ENCODE measurements at places on chromosomes 12 and 14.

- no peak for DNase-seq
These were observed 35.4 kb downstream of the TESPA1 start for GRCh38 chr12:54949073-54949711.

DNA sequence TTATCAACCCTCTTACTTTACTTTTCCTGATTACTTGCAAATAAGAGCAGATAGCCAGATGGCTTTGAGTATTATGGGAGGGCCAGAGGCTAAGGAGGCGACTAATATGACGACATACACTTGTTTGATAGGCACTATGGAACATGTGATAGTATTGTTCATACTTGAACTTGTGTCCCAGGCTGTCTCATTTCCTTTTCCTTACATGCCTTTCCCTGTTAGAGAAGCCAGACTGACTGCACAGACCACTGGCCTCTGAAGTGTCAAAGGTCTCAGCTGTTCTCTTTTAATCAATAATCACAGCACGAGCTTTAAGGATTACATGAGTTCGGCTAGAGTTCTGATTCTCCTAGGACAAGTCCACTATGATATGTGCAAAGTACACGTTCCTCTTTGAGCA lies 326.0 kb downstream of the PRKD1 start:
- DNase-seq, result no peak

- no peak for DNase-seq
These were observed 253.4 kb upstream of the SRRM4 start for GRCh38 chr12:118727979-118728366.

- DNase-seq, result peak; percentile 64
These were observed 56.2 kb downstream of the FNTB start for GRCh38 chr14:65042731-65043372.

DNA sequence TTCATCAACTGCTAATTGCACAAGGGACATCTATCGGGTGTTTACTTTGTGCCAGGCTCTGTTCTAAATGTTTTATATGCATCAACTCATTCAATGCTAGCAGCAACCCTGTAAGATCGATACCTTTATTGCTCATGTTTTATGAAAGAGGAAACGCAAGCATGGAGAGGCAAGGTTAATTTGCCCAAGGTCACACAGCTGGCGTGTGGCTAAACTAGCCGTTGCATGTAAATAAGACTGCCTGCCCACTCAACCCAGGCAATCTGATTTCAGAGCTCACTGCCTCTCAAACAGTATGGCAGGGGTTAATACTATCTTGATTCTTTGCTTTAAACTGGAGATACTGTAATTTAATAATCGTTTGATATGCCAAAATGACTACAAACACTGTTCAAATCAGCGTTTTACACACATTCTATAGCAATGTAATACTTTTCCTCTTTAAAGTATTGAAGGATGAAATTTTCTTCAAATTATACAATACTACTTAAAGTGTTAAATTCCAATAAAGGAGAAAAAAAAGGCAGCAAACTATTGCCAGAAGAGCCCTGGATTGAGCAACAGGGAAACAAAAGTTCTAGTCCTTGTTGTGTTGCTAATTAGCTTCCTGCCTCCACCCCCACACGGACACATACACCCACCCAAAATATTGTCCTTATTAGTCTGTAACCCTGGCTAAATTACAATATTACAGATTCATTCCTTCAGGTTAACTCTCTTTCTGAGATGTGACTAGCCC lies 39.1 kb upstream of the DHRS7 start:
- DNase-seq, result no peak

DNA sequence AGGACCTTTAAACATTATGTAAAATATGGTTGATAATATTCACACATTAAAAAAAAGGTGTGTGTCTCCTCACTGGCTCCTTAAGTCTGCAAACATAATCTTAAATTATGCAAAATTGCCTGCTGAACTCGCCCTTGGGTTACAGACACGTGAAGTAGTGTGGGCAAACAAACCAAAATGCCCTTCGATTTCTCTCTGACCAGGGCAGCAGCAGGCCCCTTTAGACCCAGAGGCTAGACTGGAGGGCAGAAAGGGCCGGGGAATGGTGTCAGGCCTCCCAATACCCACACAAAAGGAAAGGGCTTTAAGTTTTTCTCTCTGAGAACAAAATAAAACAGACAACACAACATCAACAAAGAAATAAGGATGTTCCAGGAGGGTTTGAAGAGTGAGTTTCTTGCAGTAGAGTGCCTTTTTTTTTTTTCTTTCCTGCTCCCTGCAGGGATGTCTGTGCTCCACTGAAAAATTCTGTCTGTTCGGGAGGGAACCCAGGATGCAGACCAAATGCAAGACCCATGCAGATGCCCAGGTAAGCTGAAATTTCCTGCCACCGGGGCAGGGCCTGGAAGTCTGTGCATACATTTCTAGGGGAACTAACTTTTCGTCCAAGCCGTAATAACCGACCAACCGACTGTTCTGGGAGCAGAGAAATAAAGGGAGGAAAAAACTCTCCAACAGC lies 1.7 kb downstream of the TBX3 start:
- DNase-seq, result no peak

GRCh38 chr14:32472076-32472475 lies 143.0 kb downstream of the AKAP6 start:
- DNase-seq, result no peak

DNA sequence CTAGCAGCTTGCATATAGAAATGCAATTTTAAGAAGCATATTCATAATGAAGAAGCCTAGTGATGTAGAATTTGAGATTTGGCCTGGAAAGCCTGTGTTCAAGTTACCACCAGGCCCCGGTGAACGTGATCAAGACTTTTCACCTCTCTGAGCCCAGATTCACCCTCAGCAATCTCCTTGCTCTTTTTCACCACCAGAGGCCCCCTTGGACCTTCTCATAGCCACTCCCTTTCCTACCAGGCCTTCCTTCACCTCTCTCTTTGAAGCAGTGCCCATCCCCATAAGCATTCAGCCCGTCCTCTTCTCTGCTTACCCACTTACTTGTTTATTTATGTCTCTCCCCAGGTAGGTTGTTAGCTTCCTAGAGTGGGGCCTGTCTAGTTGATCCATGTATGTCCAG lies 1280.9 kb downstream of the AACS start:
- no peak for DNase-seq

- DNase-seq, result no peak
These were observed 19.1 kb downstream of the FBXW8 start for GRCh38 chr12:116929885-116930284.

GRCh38 chr12:124517260-124518050 lies 50.0 kb downstream of the NCOR2 start:
- peak; percentile 79 for DNase-seq

DNA sequence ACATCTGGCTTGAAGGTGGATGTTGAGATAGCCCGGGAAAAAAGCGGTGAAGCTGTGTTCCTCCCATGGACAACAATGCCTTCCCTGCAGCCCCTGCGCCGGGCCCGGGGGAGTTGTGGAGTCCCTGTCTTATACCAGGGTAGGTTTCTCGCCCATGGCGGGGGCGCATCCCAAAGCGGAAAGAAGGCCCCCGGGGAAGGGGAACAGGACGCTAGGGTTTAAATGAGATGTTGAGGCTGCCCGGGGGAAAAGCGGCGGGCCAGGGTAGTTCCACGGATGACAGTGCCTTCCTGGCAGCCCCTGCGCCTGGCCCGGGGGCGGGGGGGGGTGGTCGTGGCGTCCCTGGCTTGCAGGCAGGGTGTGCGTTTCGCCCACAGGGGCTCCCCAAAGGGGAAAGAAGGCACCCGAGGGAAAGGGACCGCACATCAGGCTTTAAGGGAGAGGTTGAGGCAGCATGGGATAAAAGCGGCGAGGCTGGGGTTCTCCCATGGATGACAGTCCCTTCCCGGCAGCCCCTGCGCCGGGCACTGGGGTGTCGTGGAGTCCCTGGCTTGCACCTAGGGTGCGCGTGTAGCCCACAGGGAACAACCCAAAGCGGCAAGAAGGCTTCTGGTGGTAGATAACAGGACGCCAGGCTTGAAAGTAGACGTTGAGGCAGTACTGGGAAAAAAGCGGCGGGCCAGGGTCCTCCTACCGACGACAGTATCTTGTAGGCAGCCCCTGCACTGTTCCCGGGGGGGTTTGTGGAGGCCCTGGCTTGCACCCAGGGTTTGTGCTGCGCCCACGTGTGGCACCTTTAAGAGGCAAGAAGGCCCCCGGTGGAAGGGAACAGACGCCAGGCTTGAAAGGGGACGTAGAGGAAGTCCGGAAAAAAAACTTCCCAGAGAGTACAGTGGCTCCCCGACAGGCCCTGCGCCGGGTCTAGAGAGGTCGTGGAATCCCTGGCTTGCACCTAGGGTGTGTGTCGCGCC lies 160.8 kb upstream of the ALG10B start:
- DNase-seq, result no peak

DNA sequence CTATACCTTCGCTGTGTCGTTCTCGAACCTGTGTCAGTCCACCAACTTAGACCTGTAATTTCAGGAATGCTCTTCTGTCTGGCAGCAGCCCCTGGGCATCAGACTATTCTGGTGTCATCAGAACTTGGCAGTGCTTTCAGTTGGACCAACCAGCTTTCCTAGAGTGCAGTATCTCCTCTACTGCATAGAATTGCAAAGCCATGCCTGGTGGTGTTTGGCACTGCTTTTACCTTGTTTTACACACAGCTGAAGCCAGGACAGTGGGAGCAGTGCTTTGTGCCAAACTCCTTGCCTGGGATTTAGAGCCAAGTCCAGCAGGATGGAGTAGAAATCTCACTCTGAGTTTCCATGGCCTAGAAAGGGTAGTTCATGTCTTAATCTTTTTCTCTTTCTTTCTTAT lies 1.5 kb downstream of the FLVCR2 start:
- no peak for DNase-seq

DNA sequence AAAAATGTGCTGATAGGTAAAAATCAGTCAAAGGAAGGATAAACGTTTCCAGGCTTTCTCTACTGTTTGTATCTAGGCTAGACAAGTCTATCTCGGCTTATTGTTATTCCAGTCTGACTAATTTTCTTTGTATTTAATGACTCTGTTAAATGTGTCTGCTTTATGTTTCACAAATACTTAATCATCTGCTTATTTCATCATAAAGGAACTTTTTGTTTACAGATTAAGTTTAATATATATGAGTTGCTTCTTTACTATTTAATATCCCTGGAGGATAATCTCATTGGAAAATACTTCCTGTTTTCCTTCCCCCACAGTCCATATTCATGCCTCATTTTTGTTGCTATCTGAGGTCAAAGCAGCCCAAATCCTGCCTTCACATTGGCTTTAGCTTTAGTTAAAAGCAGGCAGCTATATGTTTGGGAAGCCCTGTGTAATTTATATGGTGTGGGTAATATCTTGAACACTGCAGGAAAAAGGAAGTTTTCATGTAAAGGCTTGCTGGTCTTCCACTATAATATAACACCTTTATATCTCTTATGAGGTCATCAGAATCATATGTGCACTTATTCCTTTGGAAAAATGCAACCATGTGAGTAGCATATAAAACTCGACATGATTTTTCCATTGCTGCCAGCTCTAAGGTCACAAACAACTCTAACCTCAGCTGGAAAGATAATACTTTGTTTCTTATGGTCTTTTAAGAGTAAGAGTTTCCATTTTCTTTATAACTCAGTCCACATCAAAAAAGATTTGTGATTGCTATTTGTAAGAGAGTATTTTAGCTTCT lies 76.8 kb downstream of the ALX1 start:
- DNase-seq, result no peak

DNA sequence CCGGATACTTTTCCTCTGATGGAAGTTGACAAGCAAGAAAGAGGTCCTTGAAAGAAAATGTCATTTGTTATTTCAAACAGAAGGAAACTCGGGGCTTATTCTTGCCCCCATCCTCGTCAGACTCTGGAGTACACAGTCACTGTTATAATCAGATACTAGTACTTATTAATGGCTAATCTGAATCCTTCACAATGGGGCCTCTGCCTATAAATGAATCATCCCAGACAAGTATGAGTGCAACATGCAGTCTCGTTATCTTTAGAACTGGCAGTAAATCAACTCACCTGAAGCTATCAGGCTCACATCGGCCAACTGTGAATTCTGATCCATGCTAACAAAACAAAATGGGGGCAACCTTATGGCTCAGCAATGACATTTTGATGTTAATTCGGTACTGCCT lies 216.7 kb downstream of the GRIN2B start:
- DNase-seq, result no peak

GRCh38 chr12:56699020-56699661 lies 11.1 kb upstream of the PTGES3 start:
- no peak for DNase-seq

DNA sequence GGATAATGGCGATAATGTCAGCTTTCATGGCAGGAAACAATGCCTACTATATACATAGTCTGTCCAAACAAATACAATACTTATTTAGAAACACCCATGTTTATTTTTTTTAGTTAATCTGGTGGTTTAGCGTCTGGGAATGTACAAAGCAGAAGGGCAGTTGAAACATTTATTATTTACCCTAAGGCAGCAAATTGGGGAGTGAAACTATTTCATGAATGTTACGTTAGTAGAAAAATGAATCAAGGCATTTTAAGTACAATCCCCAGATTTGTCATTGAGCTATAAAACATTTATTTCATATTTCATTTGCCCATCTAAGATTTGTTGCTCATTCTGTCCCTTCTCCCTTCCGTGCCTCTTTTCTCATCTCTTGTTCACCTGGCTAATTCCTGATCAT lies 87.1 kb upstream of the ATF1 start:
- DNase-seq, result no peak

DNA sequence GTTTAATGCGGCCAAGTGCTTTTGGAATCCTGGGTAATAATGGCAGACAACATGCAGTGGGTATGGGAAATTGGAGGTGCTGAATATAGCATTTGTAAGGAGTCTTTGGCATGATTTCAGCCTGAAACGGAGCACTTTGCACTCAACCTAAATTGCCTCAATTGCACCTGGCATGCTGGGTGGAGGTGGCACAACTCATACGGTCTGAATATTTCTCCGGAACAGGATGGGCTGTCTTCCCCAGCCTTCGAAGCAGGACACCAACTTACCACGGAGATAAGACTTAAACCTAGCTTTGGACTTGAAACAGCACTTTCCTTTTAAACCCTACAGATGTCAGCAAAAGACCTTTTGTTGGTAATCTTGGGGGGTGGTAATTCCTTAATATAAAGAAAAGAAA lies 153.7 kb upstream of the SRRM4 start:
- no peak for DNase-seq

GRCh38 chr14:100582496-100583165 lies 4.6 kb downstream of the BEGAIN start:
- DNase-seq, result peak; percentile 23

GRCh38 chr14:100176811-100177327 lies 17.4 kb upstream of the DEGS2 start:
- no peak for DNase-seq

GRCh38 chr14:57576498-57576897 lies 82.8 kb upstream of the CCDC198 start:
- no peak for DNase-seq

GRCh38 chr12:70408004-70408790 lies 42.1 kb downstream of the KCNMB4 start:
- DNase-seq, result no peak

DNA sequence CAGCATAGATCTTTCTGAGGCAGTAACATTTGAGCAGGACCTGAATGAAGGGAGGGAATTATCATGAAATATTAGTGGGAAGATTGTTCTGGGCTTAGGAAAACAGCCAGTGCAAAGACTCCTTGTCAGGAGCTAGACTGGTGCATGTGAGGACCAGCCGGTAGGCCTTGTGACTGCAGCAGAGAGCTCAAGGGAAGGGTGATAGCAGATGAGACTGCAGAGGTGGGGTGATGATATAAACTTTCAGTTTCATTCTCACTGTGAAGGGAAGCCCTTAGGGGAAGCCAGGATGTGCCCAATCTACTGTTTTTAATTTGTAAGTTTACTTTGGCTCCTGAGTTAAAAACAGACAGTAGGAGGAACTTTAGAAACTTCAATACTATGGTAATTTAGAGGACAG lies 12.4 kb downstream of the IL22 start:
- no peak for DNase-seq

GRCh38 chr14:99554757-99555531 lies 49.1 kb downstream of the CCDC85C start:
- no peak for DNase-seq

Measured in lower lobe of right lung (tissue), 2 donors.